ENCODE measurements at places on chromosomes 7 and 10.

- DNase-seq, result no peak
These were observed 119.0 kb upstream of the PTPRZ1 start for GRCh38 chr7:121753944-121754343.

GRCh38 chr10:132961787-132962622 is 19.6 kb upstream of the CFAP46 start:
- DNase-seq, result peak; percentile 66

DNA sequence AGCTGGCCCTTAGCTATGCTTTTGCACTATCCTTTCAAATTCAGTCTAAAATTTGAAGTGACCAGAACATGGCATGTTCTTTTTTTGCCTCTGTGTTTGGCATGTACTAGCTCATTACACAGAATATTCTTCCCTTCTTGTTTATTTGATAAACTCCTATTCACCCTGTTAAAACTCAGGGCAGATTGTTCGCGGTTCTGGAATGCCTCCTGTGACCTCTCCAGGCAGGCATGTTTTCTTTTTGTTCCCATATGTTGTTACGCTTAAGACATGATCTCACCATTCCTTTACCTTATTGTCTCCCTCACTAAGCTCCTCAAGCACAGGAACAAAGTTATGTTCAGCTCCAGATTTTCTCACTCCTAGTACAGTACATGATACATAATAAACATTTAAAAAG is 181.7 kb downstream of the CCSER2 start:
- DNase-seq, result no peak

GRCh38 chr7:101564778-101565211 is 64.3 kb downstream of the MYL10 start:
- DNase-seq, result no peak

- peak; percentile 87 for DNase-seq
These were observed at the start of gene AGAP3 for GRCh38 chr7:151085691-151086620. Gene AGAP3 (plus strand): TSS chr7:151086475. CDS start chr7:151086742, 267 bp downstream.

- DNase-seq, result no peak
These were observed 158.5 kb downstream of the TRIL start for GRCh38 chr7:28799619-28800018.

DNA sequence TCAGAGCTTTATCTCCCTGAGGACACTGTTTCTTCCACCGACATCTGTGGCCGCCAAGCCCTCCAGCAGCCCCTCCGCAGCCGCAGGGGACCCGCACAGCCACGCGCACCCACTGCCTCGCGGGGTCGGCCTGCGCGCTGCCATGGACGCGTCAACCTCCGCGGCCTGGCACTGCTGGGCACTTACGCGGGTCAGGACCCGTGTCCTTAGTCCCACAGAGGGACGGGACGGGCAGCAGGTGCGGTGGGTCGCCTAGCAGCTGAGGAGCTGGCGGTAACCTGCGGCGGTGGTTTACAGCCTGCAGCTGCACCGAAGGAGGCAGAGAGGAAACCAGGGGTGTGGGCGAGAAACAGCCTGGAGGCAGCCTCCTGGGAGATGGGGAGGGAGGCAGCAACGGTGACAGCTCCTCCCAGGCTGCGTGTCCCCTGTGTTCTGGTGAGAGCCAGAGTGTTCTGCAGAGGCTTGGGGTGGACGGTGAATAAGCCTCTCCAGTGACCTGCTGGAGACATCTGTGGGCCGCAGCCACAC is 61.3 kb downstream of the SEC61G start:
- DNase-seq, result no peak

DNA sequence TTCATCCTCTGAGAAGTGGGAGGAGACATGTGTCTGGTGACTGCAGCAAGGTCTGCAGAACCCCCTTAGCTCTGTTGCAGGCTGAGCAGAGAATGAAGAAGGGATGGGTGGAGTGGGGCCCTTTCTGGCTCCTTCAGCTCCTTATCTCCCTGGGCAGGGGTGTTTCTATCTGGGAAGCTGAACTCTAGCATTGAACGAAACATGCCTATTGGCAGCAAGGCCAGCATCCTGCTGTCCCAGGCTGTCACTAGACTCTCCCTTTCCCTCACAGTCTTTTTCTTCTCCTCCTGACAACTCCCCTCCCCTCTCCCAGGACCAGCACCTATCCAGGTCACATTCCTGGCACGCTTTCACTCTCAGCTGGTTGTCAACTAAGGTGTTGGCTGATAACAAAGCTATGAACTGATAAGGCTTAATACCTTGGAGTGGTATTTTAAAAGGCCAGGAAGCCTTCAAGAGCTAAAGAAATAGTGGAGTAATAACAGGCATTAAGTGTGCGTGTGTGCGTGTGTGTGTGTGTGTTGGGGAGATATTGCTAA is 128.8 kb upstream of the FZD8 start:
- no peak for DNase-seq

DNA sequence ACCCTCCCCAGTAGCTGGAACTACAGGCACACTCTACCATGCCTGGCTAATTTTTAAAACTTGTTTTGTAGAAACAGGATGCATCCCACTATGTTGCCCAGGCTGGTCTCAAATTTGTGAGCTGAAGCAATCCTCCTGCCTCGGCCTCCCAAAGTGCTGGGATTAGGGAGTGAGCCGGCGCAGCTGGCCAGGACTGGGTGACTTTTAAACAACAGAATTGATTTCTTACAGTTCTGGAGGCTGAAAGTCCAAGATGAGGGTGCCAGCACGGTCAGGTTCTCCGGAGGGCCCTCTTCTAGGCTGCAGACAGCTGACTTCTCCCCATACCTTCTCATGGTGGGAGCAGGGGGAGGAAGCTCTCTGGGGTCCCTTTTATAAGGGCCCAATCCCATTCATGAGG is 75.2 kb upstream of the CHST15 start:
- DNase-seq, result no peak

DNA sequence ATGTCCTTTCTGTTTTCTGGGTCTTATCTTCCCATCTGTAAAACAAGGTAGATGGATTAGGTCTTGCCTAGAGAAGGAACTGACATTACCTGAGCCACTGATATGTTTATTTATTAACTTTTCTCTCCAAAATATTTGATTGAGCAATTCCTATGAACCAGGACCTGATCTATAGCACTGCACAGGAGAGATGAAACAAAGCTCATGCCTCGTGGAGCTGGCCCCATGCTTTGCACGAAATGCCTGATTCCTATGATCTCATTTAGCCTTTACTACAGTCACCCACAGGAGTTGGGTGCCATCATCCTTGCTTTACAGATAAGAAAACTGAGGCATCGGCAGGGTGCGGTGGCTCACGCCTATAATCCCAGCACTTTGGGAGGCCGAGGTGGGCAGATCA is 48.2 kb upstream of the ZMIZ1 start:
- no peak for DNase-seq

- DNase-seq, result no peak
These were observed 32.1 kb downstream of the PRKAG2 start for GRCh38 chr7:151844825-151845200.

- DNase-seq, result no peak
These were observed 9.2 kb downstream of the GJD4 start for GRCh38 chr10:35614312-35614711.

- DNase-seq, result peak; percentile 54
These were observed 36.6 kb upstream of the AGR3 start for GRCh38 chr7:16918288-16918895.

- DNase-seq, result peak; percentile 55
These were observed 622.0 kb downstream of the TYW1 start for GRCh38 chr7:67618556-67619162.

DNA sequence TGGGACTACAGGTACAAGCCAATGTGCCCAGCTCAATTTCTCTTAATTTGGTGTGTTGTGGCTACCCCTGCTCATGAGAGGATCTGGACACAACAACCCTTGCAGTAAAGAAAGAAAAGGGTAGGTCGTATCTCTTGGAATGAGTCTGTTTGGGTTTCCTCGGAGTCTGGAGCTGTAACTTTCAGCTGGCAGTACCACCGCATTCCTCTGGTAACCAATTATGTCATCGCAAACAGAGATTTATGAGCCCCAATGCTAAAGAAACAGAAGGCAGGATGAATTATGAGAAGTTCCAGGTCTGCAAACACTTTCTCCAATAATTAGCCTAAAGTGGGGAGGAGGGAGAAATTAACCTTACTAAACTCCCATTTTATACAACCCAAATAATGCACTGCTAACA is 186.6 kb upstream of the NRP1 start:
- DNase-seq, result no peak

DNA sequence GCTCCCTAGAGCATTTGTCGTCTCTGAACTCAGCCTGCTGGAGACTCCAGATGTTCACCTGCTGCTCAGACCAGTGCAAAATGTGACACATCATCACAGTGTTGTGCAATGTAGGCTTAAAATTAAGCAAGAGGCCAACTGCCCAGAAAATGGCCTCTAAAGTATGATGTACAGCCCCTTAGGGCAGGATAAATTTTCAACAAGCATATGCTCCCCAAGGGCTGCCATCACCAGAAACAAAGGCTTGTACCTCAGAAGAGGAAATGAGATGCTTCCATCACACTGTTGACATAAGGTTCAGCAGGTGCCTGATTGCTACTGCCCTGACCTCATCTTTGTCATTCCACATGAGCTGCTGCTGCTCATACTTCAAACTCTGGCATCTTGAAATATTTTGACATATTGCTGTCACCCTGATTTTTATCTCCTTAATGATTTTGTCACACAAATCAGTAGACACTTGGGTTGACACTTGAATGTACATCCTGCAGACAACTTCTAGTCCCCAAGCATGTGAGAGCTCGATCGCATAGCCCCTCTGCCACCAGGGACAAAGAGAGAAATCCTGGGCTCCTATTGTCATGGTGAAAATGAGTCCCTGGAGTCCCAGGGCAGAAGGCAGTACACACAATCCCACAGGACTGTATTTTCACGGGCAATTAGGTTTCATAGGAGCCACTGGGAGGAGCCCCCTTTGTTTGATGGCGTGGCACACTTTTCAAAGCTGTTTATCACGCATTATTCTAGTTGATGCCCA is 219.7 kb upstream of the STK17A start:
- peak; percentile 93 for DNase-seq

- DNase-seq, result no peak
These were observed 28.9 kb upstream of the DNMBP start for GRCh38 chr10:100038561-100039071.

DNA sequence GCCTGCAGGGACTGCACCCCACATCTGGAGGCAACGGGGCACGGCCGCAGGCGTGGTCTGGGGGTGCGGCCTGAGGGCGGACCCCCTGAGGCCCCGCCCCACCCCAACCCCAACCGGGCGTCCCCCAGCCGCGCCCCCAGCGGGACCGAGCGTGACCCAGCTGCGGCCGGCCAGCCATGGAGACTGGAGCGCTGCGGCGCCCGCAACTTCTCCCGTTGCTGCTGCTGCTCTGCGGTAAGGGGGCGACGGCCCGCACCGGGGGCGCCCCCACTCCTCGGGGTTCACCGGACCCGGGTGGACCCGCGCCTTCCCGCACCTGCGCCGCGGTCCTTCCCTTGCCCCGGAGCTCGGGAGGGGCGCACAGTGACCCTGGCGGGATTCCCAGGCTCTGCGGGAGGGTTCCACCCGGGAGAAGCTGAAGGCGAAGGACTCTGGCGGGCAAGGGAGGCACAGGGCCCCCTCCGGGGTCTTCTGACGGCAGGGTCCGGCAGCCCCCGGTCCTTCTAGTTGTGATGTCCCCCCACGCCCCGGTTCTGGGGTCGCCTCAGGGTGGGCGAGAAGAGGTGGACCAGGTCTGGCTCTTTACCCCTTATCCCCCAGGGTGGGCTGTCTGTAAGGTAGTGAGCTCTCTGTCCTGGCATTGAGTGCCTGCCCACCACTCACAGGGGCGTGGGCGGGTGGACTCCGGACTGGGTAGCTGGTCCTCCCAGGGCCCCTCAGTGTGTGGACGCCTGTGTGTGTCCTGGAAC is at the start of gene RAMP3:
Gene RAMP3 (plus strand): TSS at position 139 of the 749 bp plus-strand sequence. CDS start 38 bp downstream, at position 177.
- DNase-seq, result no peak

- no peak for DNase-seq
These were observed 1139.6 kb upstream of the LRRTM3 start for GRCh38 chr10:65786279-65786678.

DNA sequence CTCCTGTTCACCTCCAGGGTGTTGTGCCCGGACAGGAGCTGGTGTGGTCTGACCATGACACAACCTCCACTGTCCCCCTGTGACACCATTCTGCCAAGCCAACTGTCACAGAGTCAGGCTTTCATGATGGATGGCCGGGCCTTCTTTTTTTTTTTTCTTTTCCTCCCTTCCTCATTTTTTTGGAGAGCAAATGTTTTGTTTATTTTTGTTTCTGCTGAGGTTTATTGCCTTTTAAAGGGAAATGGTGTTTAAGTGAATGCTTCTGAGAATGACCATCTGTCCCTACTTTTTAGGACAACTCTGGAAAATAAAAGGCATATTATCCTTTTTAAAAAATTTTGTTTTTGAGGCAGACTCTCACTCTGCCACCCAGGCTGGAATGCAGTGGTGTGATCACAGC is 115.1 kb upstream of the NPS start:
- DNase-seq, result no peak

- DNase-seq, result peak; percentile 21
These were observed 738 bp downstream of the VPS26A start for GRCh38 chr10:69124563-69125268.

DNA sequence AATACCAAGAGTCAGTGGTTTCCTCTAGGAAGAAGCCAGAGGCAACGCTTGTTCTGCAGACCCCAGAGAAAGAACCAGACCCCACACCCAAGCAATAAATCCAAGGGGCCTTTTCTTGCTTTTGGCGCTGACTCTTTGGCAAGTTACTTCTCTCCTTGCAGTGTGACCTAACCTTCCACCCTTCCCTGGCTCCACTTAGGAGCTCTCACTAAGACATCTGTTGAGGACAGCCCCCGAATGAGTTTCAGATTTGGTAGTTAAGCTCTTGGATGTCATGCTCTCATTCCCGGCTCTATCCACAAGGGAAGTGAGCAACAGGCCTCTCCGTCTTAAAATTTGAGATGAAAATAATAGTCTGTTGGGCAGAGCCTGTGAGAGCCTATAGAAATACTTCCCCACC is 50.6 kb upstream of the FAM204A start:
- no peak for DNase-seq

DNA sequence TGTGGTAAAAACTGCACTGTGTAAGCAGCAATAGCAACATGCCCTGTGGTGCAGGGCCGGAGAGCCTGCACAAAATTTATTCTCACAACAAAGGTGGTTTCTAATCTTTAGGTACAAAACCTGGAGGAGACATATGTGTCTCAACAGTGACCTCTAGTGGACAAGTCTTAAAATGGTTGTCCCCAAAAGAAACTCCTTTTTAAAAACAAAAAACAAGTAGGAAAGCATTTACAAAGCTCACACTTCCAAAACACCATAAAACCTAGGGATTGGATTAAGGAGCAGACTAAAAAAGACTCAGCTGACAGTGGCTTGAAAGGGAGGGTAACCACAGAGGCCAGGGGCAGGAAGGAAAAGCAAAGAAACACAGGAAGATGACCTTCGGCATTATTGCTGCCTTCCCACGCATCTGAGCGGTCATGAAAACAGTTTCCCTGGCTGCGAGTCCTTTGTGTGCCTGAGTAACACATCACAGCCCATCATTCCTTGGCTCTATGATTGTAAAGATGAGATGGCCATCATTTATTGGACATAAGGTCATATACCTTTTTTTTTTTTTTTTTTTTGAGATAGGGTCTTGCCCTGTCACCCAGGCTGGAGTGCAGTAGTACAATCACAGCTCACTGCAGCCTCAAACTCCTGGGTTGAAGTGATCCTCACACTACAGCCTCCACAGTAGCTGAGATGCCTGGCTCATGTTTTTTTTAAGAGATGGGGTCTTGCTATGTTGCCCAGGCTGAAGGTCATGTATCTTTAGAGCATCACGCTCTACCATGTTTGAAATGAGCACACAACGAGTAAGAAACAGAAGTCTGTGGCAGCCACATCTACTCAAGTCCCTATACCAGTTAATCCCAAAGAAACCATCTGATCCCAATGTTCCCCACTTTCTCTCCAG is 39.5 kb downstream of the RSU1 start:
- DNase-seq, result peak; percentile 50

All from NCI-H345 (cell line).